ENCODE measurements at places on chromosomes 13 and 19.

- DNase-seq = peak; percentile 29
Measured at GRCh38 chr19:51460164-51460992, 2.1 kb upstream of the SIGLEC8 start.

GRCh38 chr19:489418-490196 lies 6.7 kb upstream of the MADCAM1 start:
- DNase-seq = peak; percentile 40

DNA sequence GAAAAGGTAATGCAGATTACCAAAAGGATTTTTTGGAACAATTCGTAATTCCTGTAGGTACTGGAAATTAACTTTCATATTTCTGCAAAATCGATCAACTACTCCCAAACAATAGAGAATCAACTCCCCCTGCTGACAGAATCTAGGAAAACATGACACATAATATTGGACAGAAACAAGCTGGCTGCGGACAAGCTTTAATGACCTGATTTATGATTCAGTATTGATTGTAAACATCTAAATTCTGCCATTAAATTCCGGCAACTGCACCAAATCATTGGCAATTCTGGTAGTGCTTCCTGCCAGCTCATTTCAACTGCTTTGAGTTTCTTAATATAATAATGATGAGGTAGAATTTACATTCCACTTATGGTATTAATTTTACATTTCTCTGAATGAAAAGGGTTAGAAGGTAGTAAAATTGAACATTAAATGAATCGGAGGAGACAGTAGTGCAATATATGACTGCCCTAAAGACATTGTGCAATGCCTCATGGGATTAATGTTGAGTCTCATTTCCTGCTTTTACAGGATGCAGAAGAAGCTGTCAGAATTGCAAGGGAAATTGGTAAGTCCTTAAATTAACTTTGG lies 146.5 kb downstream of the PCCA start:
- peak; percentile 59 for DNase-seq

GRCh38 chr19:28034936-28035335 lies 1178.0 kb downstream of the UQCRFS1 start:
- no peak for DNase-seq

- no peak for DNase-seq
Measured at GRCh38 chr19:39631178-39631577, 24.5 kb upstream of the LGALS16 start.

- DNase-seq = peak; percentile 96
Measured at GRCh38 chr19:38229585-38230073, 5.6 kb upstream of the DPF1 start.
